ENCODE measurements at places on chromosomes 5 and 9. TPM values are rescaled to one million over a fixed set of nuclear protein-coding genes. Genes with fewer than 3 reads are reported as not detected.

DNA sequence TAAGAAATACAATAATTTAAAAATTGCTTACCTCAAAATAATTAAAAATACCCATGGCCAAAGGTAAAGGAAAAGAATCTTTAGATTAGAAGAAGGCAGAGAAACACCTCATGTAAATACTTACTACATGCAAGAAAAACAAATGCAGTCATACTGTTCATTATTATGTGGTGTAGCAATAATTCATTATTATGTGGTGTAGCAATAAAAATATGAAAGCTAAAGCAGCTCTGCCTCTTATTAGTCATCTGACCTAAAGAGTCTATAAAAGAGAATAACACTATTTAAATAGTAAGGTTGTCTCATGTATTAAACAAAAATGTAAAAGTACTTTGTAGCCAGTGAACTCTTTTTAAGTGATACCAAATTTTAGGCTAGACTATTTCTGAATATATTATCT, 6.6 kb downstream of the DTWD2 start:
- no peak for DNase-seq

DNA sequence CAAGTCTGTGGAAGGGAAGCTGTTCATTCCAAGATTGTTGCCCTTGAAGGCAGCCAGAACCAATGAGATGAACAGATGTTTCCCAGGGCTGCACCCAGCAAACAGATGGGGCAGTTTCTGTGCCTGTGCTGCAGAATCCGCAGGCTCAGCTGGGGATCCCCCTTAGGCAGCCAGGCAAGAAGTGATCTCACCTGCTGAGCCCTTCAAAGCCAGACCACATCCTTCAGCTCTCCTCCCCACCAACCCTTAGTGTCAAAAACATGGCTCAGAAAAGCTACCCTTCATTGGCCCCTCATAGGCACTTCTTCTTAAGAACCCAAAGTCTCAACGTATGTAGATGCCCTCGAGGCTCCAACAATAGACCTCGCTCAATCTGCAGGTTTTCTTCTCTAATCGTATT, 626.7 kb downstream of the CCDC171 start:
- no peak for DNase-seq

DNA sequence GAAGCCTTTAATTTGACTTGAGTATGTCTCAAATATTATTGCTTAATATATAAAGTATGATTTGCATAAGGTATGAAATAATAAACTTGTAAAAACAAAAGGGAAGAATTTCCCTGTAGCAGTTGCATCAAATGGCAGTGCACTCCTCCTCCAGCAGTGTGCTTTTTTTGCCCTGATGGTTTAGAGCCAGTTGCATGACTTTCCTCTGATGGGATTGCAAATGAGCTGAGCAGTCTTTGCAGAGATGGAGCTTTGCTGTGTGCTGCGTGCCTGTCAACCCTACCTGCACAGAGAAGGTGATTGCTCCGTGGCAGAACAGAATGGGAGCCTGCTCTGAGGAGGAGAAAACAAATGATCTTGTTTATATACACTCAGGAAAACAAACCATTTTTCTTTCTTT, 22.7 kb upstream of the CATSPER3 start:
- DNase-seq = no peak

GRCh38 chr5:98510143-98510985, 263.1 kb upstream of the RGMB start:
- no peak for DNase-seq

DNA sequence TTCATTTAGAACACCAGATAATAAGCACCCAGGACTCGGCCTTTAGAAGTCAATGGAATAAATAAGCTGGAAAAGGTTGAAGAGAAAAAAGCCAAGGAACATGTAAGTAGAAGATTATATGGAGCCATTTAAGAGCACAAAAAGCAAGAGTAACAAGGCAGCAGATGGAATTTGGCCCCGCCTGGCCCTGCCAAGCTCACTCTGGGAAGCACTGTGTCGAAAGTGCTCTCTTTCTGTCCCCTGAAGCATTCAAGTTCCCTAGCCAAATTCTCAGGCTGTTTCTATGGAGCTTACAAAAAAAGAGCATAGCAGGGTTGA, 73.0 kb upstream of the GPR151 start:
- no peak for DNase-seq

SPINK4 gene
- total RNA-seq = not detected

ITK gene
- not detected for total RNA-seq

CSF1R gene
- total RNA-seq = not detected

DDX4 gene
- not detected for total RNA-seq

CTSV gene
- 0.25 TPM for total RNA-seq

SLC1A1 gene
- 7.2 TPM for total RNA-seq

ACOT12 gene
- total RNA-seq = not detected

FGF10 gene
- not detected for total RNA-seq
